ENCODE measurements at places on chromosomes 13 and 19.

GRCh38 chr13:22064854-22065620 is 394.2 kb downstream of the FGF9 start:
- no peak for DNase-seq

DNA sequence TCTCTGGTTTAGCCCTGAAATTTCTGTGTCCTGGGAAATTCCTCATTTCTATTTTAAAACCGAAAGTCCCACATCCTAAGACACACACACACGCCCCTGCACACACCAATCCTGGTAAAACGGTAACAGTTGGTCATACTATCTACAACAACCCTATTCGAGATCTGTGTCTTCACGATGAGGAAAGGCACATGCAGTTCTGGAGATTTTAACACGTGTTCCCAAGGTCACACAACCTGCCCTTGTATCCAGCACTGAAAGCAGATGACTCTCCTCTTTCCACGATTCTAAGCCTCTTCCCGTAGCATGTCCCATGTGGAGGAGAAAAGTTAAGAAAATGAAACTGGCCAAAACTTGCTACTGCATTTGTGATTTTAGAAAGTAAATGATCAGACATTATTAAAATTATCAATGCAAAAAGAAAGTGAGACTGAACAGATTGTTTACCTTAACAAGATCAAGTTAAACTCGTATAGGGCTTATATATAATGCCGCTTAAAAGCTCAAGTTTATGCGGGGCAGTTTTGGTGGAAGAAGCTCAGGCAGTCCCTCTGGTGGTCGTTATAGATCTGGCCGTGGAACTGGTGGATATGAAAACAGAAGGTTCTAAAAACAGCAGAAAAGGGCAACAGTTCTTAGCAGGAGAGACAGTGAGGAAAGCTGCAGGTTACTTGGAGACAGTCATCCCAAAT is 32.7 kb downstream of the VSTM1 start:
- DNase-seq: no peak

DNA sequence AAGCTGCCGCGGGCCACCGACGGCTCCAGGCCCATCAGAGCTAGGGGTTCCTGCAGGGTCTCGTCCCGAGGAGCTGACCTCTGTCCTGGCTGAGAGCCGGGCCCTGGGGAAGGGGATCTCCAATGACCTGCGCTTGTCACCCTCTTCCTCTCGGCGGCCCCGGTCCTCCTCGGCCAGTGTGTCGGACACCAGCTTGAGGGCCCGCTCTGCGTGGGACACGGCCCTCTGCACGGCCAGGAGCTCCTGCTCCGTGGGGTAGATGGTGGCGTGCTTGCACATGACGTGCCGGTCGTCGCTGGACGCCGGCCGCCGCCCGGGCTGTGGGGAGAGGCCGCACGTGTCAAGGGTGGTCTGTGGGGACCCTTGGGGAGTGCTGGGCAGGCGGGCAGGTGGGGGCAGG is 32.7 kb upstream of the MATK start:
- no peak for DNase-seq

- DNase-seq: no peak
These were observed 1.4 kb downstream of the RETN start for GRCh38 chr19:7670150-7670783.

DNA sequence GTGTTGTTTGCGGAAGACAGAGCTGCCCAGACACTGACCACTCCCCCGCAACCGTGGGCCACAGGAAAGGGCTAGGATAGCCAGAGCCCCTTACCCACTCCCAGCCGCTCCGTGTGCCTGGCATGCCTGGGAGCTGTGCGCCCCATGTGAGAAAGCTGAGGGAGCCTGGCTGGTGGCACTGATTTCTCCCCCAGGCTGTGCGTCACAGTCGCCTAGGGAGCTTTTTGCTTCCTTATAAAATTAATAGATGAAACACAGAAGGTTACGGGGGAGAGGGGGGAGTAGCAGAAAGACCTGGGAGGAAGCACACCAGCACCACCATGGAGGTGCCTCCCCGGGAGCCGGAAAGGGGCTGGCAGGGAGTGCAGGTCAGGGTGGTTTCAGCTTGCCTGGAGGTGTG is 24.7 kb downstream of the DPF1 start:
- DNase-seq: no peak

- DNase-seq: no peak
These were observed 137.1 kb upstream of the WASF3 start for GRCh38 chr13:26420282-26420960.

DNA sequence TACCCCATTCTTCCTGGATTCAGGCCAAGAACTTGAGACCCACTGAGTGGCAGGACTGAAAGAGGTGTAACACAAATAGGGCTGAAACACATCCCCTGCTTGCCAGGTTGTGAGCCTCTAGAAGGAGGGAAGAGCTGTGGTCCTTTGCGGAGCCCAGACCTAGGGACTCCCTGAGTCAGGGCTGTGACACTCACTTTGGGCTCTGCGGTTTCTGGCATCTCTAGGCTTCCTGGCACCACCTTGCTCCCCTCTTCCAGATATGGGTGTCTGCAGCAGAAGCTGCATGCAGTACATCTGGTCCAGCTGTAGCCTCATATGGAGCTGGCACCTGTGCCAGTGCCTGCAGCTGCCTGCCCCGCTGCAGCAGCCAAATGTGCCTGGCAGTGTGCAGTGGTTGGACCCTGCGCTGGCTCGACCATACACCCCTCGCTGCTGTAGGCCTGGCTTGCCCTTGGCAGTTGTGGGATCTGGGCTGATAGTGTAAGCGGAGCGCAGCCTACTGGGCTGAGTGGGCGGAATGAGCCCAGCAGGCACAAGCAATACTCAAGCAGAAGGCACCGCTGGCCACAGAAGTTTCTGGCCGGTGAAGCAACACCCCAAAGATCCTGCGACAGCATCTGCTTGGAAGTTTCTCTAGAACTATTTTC is 290.4 kb downstream of the SLITRK6 start:
- no peak for DNase-seq

All from CD4-positive, alpha-beta T cell treated with Interleukin-2 at 100 ng/mL for 4 hours (primary cell).